ENCODE measurements at places on chromosomes 3 and 15.

GRCh38 chr3:128094295-128095151, 29.1 kb downstream of the RUVBL1 start:
- DNase-seq: no peak

DNA sequence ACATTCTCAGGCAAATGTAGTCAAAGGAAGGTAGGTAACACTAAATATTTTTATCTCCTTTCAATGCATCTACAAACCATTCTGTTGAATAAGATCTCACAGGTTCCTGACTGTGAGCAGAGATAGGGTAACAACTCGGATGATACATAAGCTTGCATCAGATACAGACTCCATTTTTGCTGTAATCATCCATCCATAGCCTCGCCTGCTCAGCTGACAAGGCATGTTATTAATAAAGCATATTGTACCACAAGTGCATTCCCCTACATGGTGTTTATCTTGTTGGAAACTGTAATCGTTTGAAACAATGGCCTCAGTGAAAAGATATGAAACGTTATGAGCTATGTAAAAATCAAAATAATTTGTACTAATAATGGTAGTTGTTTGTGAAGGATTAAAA, 35.4 kb upstream of the TCF12 start:
- no peak for DNase-seq

GRCh38 chr3:150238048-150238802, 169.9 kb upstream of the TSC22D2 start:
- no peak for DNase-seq

- no peak for DNase-seq
These were observed 550.4 kb upstream of the SGO1 start for GRCh38 chr3:20736287-20736852.

DNA sequence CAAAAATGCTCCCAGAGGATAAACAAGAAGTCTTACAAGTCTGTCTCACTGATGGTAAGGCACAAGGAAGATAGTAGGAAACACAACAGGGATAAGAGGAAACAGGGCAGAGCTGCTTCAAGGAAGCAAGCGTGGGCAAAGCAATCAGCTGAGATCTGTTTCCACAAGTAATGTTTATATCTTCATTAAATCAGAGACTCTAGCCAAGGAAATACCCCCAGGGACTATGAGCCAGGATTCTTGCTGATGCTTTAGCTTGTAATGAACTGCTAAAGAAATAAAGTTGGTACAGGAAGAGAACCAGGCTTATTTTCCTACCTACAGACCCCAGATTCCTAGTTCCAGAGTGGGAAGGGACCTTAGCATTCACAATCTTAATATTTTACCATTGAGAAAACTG, 112.7 kb upstream of the C3orf80 start:
- DNase-seq: no peak

- DNase-seq: no peak
These were observed 574.8 kb downstream of the ZPLD1 start for GRCh38 chr3:103009609-103010008.

GRCh38 chr3:117955196-117955595, 1079.5 kb downstream of the IGSF11 start:
- no peak for DNase-seq

DNA sequence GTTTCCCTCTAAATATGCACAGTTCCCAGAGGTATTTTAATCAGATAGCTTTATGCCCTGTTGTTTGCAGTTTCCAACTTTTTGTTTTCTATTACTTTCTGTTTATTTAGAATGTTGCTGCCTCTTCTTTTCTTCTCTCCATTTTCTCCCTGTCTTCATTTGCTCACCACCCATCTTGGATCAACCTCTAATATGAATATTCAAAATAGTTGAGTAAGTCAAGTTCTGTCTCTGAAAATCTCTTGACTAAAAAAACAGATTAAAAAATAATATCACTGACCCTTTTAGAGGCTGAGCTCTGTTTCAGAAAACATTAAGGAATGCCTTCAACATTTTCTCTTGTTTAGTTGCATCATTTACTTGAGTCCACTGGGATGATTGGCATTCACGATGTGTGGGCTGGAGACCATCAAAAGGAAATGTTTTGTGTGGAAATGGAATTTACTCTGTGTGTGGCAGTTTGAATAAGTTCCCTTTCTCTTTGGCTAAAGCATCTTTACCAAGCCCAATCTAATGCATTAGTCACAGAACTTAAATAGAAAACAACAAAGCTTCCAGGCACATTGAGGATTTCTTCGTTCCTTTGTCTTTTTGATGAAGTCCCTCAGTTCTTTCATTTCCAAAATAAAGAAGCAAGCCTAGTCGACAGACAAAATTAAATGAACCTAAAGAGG, 633.9 kb upstream of the TGFBR2 start:
- no peak for DNase-seq
